ENCODE measurements at places on chromosomes 1 and 21. TPM values are rescaled to one million over a fixed set of nuclear protein-coding genes. Genes with fewer than 3 reads are reported as not detected.

The CGN gene
- 0.30 TPM for total RNA-seq

The LCE3A gene
- not detected for total RNA-seq

The FAM131C gene
- total RNA-seq: 0.67 TPM

The GUCA2B gene
- total RNA-seq: not detected

The GCSAML gene
- not detected for total RNA-seq

The SUCO gene
- 31.4 TPM for total RNA-seq

The STK40 gene
- 53.7 TPM for total RNA-seq

The CLCN6 gene
- total RNA-seq: 13.2 TPM

The RNU1-1 gene
- 2,316 TPM for total RNA-seq

The EXO1 gene
- total RNA-seq: 44.4 TPM

The SERTAD4 gene
- total RNA-seq: not detected

The NUCKS1 gene
- 218 TPM for total RNA-seq

The GJA8 gene
- total RNA-seq: not detected

The TNNI3K gene
- total RNA-seq: not detected

The SLC6A17 gene
- total RNA-seq: not detected

The ESRRG gene
- not detected for total RNA-seq

The ANGPTL3 gene
- not detected for total RNA-seq

The ADGRL2 gene
- total RNA-seq: not detected

The PTPN22 gene
- total RNA-seq: 74.6 TPM

The MAP1LC3C gene
- not detected for total RNA-seq

The ZNF697 gene
- total RNA-seq: not detected

The CELA3B gene
- total RNA-seq: not detected

The OR6K3 gene
- total RNA-seq: not detected

The AJAP1 gene
- not detected for total RNA-seq

The KRTAP13-2 gene
- not detected for total RNA-seq

The SPRR4 gene
- not detected for total RNA-seq

The CDCP2 gene
- not detected for total RNA-seq

The HES2 gene
- total RNA-seq: 0.30 TPM

The SRP9 gene
- 219 TPM for total RNA-seq

The PRAMEF4 gene
- not detected for total RNA-seq

The PCSK9 gene
- total RNA-seq: not detected

The CFHR3 gene
- total RNA-seq: not detected

All from activated CD4-positive, alpha-beta T cell treated with anti-CD3 and anti-CD28 coated beads, Interleukin-2, amount 10 ng/mL, durations not matched to agents 7 days and 5 days (primary cell).